ENCODE measurements at places on chromosomes 4 and X. TPM values are rescaled to one million over a fixed set of nuclear protein-coding genes. Genes with fewer than 3 reads are reported as not detected.

DNA sequence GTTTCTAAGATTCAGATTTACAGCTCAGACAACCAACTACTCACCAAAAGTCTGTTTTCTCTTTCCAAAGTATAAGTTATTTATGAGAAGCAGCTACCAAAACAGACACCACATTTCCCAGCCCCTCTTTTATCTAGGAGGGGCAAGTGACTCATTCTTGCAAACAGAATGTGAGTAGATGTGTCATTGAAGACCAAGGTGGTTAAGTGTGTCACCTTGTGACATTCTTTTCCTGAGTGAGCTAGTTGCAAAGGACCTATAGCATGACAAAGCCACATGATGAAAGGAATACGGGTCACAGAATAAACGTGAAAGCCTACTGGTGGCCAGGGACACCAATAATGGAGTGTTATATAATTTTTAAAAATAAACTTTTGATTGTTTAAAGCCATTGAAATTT is 50.0 kb downstream of the SLC7A11 start:
- no peaks in the 10 kb centered on the region for H3K27me3 ChIP-seq
- H3K36me3 ChIP-seq, result no peaks in the 10 kb centered on the region
- H3K4me1 ChIP-seq, result peaks cover 15% of the 10 kb centered on the region

The SAT1 gene
- 99.7 TPM for total RNA-seq

GRCh38 chrX:150704030-150704613 is 10.9 kb downstream of the MTMR1 start:
- no peak overlapping the region for H3K27ac ChIP-seq
- H3K27me3 ChIP-seq, result no peaks in the 10 kb centered on the region
- no peak for DNase-seq
- no peaks in the 10 kb centered on the region for H3K36me3 ChIP-seq
- no peak overlapping the region for H3K4me3 ChIP-seq

The SOWAHB gene
- total RNA-seq, result not detected

The RPS6KA6 gene
- total RNA-seq, result 0.41 TPM

DNA sequence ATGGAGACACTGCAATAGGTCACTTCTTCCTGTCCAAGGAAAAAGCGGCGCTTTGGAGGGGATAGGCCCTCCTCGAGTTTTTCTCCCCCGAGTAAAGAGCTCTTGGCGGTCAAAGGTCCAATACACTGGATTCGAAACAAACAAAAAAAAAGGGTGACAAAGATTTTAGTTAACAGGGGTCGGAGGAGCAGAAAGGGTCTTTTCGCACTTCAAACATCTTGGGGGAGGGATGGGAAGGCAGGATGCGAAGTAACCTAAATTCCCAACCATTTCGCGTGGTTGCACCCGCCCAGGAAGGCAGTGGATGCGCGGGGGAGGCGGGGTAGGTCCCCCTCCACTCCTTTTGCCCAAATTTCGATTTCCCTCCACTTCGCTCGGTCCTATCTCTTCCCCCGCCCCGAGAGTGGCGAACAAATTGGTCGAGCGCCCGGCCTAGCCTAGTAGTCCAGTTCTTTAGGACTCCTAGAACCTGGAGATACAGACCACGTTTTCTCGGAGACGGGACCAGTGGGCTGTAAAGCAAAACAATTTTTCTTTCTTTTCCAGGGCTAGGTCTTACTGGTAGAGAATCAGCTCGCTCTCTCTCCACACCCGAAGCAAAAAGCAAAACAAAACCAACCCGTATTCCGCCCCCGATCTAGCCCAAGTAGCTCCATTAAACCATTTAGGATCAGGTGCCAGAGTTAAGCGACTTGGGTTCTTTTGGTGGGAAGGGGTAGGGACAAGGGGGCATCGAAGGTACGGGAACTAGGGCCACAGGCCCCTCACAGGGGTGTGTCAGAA is 2.0 kb upstream of the STAG2 start:
- peak overlapping the region; percentile 98 for H3K27ac ChIP-seq
- no peaks in the 10 kb centered on the region for H3K36me3 ChIP-seq
- H3K4me3 ChIP-seq, result peak overlapping the region; percentile 84
- DNase-seq, result peak; percentile 50

DNA sequence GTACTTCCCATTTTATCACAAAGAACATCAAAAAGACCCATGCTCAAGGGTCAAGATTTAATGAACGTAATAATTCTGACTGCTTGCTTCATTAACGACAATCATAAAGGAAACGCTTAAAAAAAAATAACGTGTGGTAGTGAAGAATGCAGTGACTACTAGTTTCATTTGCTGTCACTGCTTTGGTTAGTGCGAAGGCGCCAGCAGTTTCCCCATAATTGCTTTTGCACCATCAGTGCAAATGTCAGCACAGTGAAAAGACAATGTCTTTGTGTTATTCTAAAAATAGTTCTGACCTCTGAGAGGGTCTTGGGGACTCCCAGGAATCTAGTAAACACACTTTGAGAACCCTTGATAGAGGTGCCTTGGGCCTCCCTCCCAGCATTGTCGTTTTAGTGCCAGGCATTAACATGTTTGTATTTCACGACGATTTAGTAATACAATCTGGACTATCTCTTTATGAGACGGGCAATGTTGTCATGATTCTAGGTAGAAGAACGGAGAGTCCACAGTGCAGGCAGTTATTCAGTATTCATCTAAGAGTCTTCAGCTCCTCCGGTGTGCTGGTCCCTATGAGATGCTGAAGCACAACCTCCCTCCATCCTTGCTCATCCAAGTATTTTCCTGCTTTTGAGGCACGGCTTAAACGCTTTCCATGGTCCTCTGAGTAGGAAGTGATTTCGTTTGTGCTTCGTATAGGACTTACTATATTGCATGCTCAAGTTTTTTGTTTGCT is 71.0 kb downstream of the AFF1 start:
- no peaks in the 10 kb centered on the region for H3K27me3 ChIP-seq
- no peaks in the 10 kb centered on the region for H3K36me3 ChIP-seq
- peaks cover 67% of the 10 kb centered on the region for H3K4me1 ChIP-seq
- peak overlapping the region; percentile 85 for H3K4me3 ChIP-seq

DNA sequence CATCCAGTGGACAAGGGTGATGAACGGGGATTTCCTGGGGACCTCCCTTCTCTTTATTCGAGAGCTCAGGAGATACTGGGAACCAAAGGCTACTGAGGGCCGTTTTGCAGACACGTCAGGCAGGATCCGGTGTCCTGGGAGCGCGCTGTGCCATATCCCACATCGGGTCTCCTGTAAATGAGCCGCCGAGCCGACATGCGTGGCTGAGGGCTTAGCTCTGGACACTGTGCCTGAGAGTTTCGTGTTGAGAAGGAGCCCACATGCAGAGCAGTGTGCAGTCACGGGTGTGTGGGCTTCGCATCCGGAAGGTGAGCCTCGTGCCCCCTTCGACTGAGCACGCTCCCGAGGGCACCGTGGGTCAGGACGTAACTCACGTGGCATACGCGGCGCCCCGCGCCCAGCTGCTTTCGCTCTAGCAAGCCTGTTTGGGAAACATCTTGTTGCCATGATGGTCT is 28.5 kb upstream of the HGFAC start:
- H3K4me1 ChIP-seq, result peaks cover 4% of the 10 kb centered on the region
- no peak overlapping the region for H3K27ac ChIP-seq
- DNase-seq, result no peak
- H3K36me3 ChIP-seq, result peaks cover 32% of the 10 kb centered on the region

- no peak for DNase-seq
- peaks cover 49% of the 10 kb centered on the region for H3K36me3 ChIP-seq
- H3K27me3 ChIP-seq, result no peaks in the 10 kb centered on the region
- H3K27ac ChIP-seq, result peak overlapping the region; percentile 64
- H3K4me3 ChIP-seq, result no peak overlapping the region
Observed at GRCh38 chr4:38115601-38116000, 155.4 kb downstream of the PTTG2 start.

The GUCY1B1 gene
- total RNA-seq, result 12.6 TPM

DNA sequence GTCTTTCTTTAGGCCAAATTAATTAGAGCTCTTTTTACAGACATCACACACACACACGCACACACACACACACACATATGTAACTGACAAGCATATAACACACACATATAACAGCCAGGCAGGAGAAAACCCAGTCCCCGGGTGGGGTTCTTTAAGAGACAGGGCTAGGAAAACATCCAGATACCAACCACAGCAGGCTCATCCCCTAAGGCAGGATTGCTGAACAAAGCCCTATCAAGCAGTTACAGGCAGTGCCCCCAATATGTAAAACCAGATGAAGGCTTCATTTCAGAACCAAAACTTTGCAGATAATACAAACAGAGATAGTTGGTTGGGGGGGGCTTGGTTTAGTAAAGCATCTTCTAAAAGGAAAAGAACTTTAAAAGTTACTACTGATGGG is 18.0 kb upstream of the FAM47E start:
- H3K27me3 ChIP-seq, result no peaks in the 10 kb centered on the region
- H3K36me3 ChIP-seq, result no peaks in the 10 kb centered on the region
- H3K4me1 ChIP-seq, result peaks cover 2% of the 10 kb centered on the region
- H3K4me3 ChIP-seq, result no peak overlapping the region
- no peak for DNase-seq
- no peak overlapping the region for H3K27ac ChIP-seq

- H3K27me3 ChIP-seq, result no peaks in the 10 kb centered on the region
- no peak overlapping the region for H3K4me3 ChIP-seq
- DNase-seq, result no peak
- no peaks in the 10 kb centered on the region for H3K36me3 ChIP-seq
Observed at GRCh38 chr4:81164623-81165416, 50.2 kb downstream of the PRKG2 start.

GRCh38 chr4:135269125-135269890 is 1067.7 kb upstream of the PABPC4L start:
- H3K36me3 ChIP-seq, result no peaks in the 10 kb centered on the region
- no peak overlapping the region for H3K27ac ChIP-seq
- H3K27me3 ChIP-seq, result no peaks in the 10 kb centered on the region
- no peaks in the 10 kb centered on the region for H3K4me1 ChIP-seq
- no peak for DNase-seq

- H3K4me3 ChIP-seq, result no peak overlapping the region
- no peak overlapping the region for H3K27ac ChIP-seq
- DNase-seq, result no peak
Observed at GRCh38 chrX:2934715-2935710, 5.9 kb upstream of the ARSD start.

DNA sequence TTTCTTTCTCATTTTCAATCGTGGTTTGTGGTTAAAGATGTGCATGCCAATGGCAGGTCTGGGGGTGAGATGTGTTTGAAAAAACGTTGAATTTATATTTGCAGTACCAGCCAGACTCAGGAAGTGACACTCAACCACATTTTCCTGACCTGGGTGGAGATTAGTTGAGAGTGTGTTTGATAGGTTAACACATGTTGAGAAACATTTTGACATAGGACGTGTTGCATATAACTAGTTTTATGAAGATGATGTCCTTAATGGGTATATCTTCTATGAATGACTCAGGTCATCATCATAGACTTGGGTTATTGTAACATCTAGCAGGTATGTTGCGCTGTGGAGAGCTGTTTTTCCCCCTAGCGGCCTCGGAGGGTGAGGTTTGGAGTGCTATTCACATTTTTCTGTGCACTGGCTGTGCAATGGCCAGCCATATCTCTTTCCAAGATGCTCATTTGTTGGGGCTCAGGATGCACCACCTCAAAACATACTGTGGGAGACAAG is 21.7 kb upstream of the CD38 start:
- no peak for DNase-seq
- no peak overlapping the region for H3K27ac ChIP-seq
- no peak overlapping the region for H3K4me3 ChIP-seq
- no peaks in the 10 kb centered on the region for H3K36me3 ChIP-seq
- H3K4me1 ChIP-seq, result peaks cover 21% of the 10 kb centered on the region

DNA sequence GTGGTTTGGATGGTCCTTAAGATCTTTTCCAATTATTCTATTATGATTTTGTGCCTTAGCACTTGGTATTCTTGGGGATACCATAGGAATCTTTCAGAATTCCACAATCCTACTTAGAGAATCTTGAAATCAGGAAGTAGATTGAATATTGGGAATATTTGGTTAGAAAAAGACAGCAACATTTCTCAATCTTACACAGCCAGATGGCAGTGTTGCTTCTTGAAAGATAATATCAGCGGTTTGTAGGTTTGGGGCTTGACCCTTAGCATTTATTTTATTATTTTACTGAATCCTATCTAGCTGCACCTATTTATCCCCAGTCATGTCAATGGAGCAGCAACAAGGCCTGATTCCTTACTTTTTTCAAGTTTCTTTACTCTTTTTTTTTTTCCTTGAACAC is 28.6 kb downstream of the MAGEB1 start:
- H3K4me3 ChIP-seq, result no peak overlapping the region
- no peaks in the 10 kb centered on the region for H3K36me3 ChIP-seq
- no peaks in the 10 kb centered on the region for H3K27me3 ChIP-seq
- DNase-seq, result no peak

The TLR6 gene
- 0.71 TPM for total RNA-seq

DNA sequence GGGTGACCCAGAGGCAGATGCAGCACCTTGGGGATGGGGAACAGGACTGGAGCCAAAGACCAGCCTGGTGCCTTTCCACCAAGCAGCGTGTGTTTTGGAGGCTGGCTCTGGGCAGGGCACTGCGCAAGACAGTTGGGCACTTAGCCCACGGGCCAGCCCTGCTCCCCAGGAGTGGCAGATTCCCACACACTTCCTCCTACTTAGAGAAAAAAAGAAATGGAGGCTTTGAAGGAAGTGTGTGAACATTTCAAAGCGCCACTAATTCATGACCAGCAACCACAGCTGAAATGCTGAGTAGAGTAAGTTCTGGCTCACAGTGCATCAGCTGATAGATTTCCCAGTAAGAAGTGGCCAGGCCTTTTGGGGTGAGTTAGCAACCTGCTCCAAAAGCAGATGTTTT is 54.9 kb upstream of the LGI2 start:
- H3K4me3 ChIP-seq, result no peak overlapping the region
- H3K36me3 ChIP-seq, result no peaks in the 10 kb centered on the region
- peak overlapping the region; percentile 91 for H3K27ac ChIP-seq
- DNase-seq, result peak; percentile 22
- peaks cover 5% of the 10 kb centered on the region for H3K27me3 ChIP-seq

- H3K36me3 ChIP-seq, result no peaks in the 10 kb centered on the region
- no peak overlapping the region for H3K4me3 ChIP-seq
- DNase-seq, result no peak
- peaks cover 8% of the 10 kb centered on the region for H3K4me1 ChIP-seq
- no peaks in the 10 kb centered on the region for H3K27me3 ChIP-seq
- no peak overlapping the region for H3K27ac ChIP-seq
Observed at GRCh38 chr4:94305466-94306225, 37.0 kb downstream of the HPGDS start.

The FAM9B gene
- not detected for total RNA-seq

The ARSH gene
- not detected for total RNA-seq

DNA sequence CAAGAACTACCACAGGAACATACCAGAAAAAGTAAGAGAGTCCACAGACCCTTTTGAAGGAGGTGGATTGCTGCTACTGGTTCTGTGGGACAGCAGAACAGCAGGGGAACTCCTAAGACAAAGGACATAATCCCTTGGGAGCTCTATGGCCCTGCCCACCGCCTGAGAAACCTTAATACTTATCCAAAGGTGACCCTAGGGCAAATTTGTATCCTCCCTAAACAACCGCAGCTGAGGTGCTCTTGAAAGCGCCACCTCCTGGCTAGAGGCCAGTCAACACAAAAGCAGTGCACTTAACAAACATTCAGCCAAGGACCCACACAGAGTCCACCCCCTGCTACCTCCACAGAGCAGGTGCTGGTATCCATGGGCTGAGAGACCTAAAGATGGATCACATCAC is 136.8 kb downstream of the ADAM29 start:
- no peaks in the 10 kb centered on the region for H3K4me1 ChIP-seq
- H3K27me3 ChIP-seq, result no peaks in the 10 kb centered on the region
- no peaks in the 10 kb centered on the region for H3K36me3 ChIP-seq
- no peak overlapping the region for H3K4me3 ChIP-seq
- H3K27ac ChIP-seq, result no peak overlapping the region

- DNase-seq, result no peak
- no peaks in the 10 kb centered on the region for H3K27me3 ChIP-seq
Observed at GRCh38 chr4:66562276-66562806, 892.1 kb upstream of the EPHA5 start.

GRCh38 chr4:109640644-109641043 is 62.6 kb downstream of the CASP6 start:
- no peak overlapping the region for H3K27ac ChIP-seq
- H3K4me1 ChIP-seq, result no peaks in the 10 kb centered on the region
- no peak overlapping the region for H3K4me3 ChIP-seq
- no peak for DNase-seq
- H3K36me3 ChIP-seq, result no peaks in the 10 kb centered on the region
